ENCODE measurements at places on chromosomes 6 and 20. TPM values are rescaled to one million over a fixed set of nuclear protein-coding genes. Genes with fewer than 3 reads are reported as not detected.
A peak's percentile ranks its signal among the peaks of the same experiment; 100 is the strongest.

DNA sequence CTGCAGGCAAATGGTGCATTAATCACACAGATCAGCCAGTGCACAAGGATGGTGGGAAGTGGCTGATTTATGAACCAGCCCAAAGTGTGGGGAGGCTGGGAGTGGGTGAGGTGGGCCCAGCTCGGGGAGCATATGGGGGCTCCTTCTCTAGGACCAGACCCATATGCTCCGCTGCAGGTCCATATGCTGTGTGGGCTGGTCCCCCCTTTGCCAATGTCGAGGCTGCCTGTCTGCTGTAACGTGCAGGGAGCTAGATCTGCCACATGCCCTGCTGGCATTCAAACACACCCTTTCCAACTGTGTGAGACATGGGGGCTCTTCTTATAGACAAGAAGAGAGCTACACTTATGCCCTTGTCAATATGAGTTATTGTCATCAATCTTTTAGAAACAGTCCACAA, 566.3 kb downstream of the DHX35 start:
- no peaks in the 10 kb centered on the region for H3K36me3 ChIP-seq
- DNase-seq = no peak
- H3K27ac ChIP-seq = no peak overlapping the region
- no peak overlapping the region for H3K4me3 ChIP-seq
- peaks cover 62% of the 10 kb centered on the region for H3K4me1 ChIP-seq

GRCh38 chr20:16175322-16175961, 397.8 kb downstream of the KIF16B start:
- H3K27me3 ChIP-seq = no peaks in the 10 kb centered on the region
- no peaks in the 10 kb centered on the region for H3K36me3 ChIP-seq
- H3K4me1 ChIP-seq = no peaks in the 10 kb centered on the region
- no peak overlapping the region for H3K27ac ChIP-seq
- no peak for DNase-seq
- H3K4me3 ChIP-seq = no peak overlapping the region

ATP9A gene
- 0.04 TPM for total RNA-seq

- no peak overlapping the region for H3K4me3 ChIP-seq
- no peaks in the 10 kb centered on the region for H3K27me3 ChIP-seq
- peak; percentile 86 for DNase-seq
- H3K27ac ChIP-seq = 0 out of 2 replicates have a peak overlapping the region, but pooled peaks have one; percentile 26
- peaks cover 8% of the 10 kb centered on the region for H3K36me3 ChIP-seq
Observed at GRCh38 chr6:116268589-116269293, 11.0 kb downstream of the TSPYL1 start.

DNA sequence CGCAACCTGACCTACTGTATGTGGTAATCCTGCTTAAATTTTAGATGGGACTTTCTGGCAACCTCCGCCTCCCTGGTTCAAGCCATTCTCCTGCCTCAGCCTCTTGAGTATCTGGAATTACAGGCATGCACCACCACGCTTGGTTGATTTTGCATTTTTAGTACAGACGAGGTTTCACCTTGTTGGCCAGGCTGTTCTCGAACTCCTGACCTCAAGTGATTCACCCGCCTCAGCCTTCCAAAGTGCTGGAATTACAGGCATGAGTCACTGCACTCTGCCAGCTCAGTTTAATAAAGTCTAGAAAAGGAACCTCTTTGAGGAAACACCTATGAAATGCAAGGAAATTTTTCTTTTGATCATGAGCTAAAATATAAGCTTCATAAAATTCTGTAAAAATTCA, 9.0 kb upstream of the PLCB4 start:
- H3K4me1 ChIP-seq = no peaks in the 10 kb centered on the region
- no peak overlapping the region for H3K27ac ChIP-seq
- no peaks in the 10 kb centered on the region for H3K27me3 ChIP-seq

GRCh38 chr20:10531848-10532247, 96.7 kb downstream of the SLX4IP start:
- no peaks in the 10 kb centered on the region for H3K36me3 ChIP-seq
- DNase-seq = no peak
- H3K4me3 ChIP-seq = no peak overlapping the region
- no peaks in the 10 kb centered on the region for H3K27me3 ChIP-seq
- no peak overlapping the region for H3K27ac ChIP-seq

DNA sequence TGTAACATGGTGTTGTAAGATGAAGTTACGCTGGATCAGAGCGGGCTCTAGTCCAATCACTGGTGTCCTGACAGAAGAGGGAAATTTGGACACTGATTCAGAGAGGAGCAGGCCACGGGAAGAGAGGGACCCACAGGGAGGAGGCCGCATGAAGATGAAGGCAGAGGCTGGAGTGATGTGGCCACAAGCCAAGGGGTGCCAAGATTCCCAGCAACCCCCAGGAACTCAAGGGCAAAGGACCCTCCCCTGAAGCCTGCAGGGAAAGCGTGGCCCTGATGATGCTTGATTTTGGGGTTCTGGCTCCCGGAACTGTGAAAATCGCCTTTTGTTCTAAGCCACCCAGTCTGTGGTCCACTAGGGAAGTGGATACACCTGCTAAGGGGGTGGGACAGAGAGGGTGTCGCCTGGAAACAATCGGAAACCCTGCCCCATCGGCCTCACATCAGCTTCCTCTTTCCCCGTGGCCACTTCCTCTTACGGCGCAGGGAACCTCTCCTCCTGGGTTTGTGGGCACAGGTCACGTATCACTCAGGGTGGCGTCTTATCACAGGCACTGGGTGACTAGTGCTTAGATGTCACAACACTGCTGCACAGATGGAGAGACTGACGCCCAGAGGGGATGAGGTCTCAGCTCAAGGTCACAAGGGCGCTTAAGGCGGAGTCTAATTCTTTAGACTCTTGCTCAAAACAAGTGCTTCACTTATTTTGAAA, 58.0 kb downstream of the SULF2 start:
- H3K27me3 ChIP-seq = no peaks in the 10 kb centered on the region
- H3K36me3 ChIP-seq = no peaks in the 10 kb centered on the region
- DNase-seq = peak; percentile 94
- peak overlapping the region; percentile 66 for H3K4me3 ChIP-seq
- H3K27ac ChIP-seq = peak overlapping the region; percentile 86

PRRT1 gene
- total RNA-seq = 0.75 TPM

GRCh38 chr6:90288404-90288803, 8.2 kb downstream of the BACH2 start:
- no peak for DNase-seq
- H3K4me3 ChIP-seq = no peak overlapping the region
- H3K36me3 ChIP-seq = no peaks in the 10 kb centered on the region
- H3K27ac ChIP-seq = no peak overlapping the region
- H3K27me3 ChIP-seq = no peaks in the 10 kb centered on the region

ARMH2 gene
- total RNA-seq = not detected

GRCh38 chr20:17678295-17678694, 3.7 kb downstream of the RRBP1 start:
- no peak overlapping the region for H3K27ac ChIP-seq
- no peak for DNase-seq
- no peaks in the 10 kb centered on the region for H3K27me3 ChIP-seq
- H3K4me3 ChIP-seq = no peak overlapping the region

OR12D3 gene
- not detected for total RNA-seq

DNA sequence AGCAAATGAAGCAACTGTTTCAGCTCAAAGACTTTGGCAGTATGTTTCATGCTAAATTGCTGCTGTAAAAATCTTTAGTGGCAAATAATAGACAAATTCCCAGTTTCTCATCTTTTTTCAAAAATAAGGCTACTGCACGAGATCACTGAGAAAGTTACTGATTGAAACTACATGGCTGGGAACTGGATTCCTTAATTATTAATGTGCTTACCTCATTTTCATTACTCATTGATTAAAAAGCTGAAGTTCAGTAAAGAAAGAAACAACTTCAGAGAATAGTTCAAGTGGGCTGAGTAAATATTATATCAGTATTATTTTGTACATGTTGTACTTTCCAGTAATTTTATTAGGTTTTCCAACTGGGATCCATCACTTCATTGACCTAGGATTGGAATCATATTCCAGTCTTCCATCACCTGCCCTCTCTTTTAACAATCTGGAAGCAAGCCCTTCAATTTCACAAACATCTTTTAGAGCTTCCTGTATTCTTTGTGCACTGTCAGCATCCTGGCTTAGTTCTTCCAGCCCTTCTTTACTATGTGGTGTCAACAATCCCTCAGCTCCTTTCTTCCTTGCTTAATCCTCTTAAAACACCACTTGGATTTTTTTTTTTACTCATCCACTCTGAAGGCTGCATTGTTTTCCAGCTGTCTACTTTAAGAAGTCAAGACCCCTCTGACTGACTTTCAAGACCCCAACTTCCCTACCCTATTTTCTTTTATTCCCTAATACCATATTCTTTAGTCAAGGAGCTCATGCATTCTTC, 4.3 kb downstream of the MEI4 start:
- no peak for DNase-seq
- no peaks in the 10 kb centered on the region for H3K4me1 ChIP-seq
- no peaks in the 10 kb centered on the region for H3K27me3 ChIP-seq
- no peaks in the 10 kb centered on the region for H3K36me3 ChIP-seq
- no peak overlapping the region for H3K4me3 ChIP-seq

DNA sequence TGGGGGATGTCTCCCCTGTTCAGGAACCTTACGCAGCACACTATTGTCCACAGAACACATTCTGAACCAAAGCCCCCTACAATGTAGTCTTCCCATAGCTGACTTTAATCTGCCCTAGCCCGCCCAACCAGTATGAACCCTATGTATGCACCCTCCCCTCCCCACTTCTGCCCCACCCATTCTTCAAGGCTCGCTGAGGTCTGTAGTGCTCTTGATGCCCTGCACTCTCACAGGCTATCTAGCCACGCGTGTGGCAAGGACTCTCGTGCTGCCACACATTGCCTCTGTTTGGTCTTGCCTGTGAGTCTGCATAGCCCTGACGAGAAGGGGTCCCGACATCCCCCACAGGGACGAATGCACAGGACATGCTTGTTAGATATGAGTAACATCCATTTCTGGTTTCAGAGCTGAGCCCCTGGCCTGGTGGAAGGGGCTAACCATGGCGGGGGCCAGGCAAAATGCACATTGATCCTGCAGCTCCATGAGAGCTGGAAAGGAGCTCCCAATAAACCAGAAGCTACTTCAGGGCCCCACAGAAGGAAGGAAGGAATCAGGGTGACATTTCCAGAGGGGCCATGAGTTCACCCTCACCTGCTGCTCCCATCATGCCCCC, 22.6 kb downstream of the MOCS1 start:
- no peak overlapping the region for H3K4me3 ChIP-seq
- no peaks in the 10 kb centered on the region for H3K4me1 ChIP-seq
- no peak for DNase-seq
- H3K36me3 ChIP-seq = no peaks in the 10 kb centered on the region

GRCh38 chr20:45300961-45301360, 5.7 kb upstream of the RBPJL start:
- H3K36me3 ChIP-seq = no peaks in the 10 kb centered on the region
- H3K4me3 ChIP-seq = no peak overlapping the region
- no peaks in the 10 kb centered on the region for H3K4me1 ChIP-seq
- peak; percentile 80 for DNase-seq
- H3K27me3 ChIP-seq = no peaks in the 10 kb centered on the region

GSTA2 gene
- not detected for total RNA-seq

- no peaks in the 10 kb centered on the region for H3K27me3 ChIP-seq
- H3K4me3 ChIP-seq = peak overlapping the region; percentile 66
- peak; percentile 93 for DNase-seq
- H3K27ac ChIP-seq = peak overlapping the region; percentile 100
Observed at GRCh38 chr6:149468179-149468578, 16.6 kb downstream of the ZC3H12D start.

- DNase-seq = no peak
- H3K4me1 ChIP-seq = peaks cover 49% of the 10 kb centered on the region
Observed at GRCh38 chr6:151374036-151374683, 17.2 kb downstream of the ZBTB2 start.

DNA sequence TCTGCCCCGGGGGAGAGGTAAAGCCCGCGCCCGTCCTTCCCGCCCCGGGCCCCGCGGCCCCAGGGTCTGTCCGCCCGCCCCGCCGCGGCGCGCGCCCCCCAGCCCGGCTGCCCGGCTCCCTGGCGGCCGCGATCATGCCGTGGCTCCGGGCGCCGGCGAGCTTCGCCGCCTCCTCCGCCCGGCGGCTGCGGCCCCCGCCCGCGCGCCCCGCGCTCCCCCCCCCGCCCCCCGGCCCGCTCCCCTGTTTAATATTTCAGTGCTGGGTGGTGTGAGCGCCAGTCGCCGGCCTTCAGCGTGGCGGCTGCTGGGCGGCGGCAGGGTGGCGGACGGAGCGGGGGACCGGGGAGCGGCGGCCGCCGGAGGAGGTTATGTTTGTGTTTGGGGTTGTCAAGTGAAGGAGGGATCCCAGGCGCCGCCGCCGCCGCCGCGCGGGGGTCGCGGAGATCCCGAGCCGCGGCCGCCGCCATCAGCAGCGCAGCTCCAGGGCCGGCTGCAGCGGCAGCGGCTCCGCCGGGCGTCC, at the start of gene HIVEP1:
HIVEP1 (plus strand) TSS at position 275 of the 520 bp plus-strand sequence. CDS start 3,317 bp downstream, outside the sequence.
- peak within 1 kb of the TSS; percentile 37 for H3K27ac ChIP-seq
- peak within 1 kb of the TSS; percentile 92 for H3K4me3 ChIP-seq
- no peaks in the 10 kb centered on the region for H3K27me3 ChIP-seq
- peaks cover 30% of the 10 kb centered on the region for H3K36me3 ChIP-seq

- no peaks in the 10 kb centered on the region for H3K27me3 ChIP-seq
- H3K4me1 ChIP-seq = peaks cover 17% of the 10 kb centered on the region
- DNase-seq = no peak
- no peaks in the 10 kb centered on the region for H3K36me3 ChIP-seq
Observed at GRCh38 chr6:108588586-108588985, 27.9 kb downstream of the FOXO3 start.

- H3K4me3 ChIP-seq = no peak overlapping the region
- peaks cover 6% of the 10 kb centered on the region for H3K4me1 ChIP-seq
Observed at GRCh38 chr6:146312608-146313007, 231.0 kb upstream of the RAB32 start.

DNA sequence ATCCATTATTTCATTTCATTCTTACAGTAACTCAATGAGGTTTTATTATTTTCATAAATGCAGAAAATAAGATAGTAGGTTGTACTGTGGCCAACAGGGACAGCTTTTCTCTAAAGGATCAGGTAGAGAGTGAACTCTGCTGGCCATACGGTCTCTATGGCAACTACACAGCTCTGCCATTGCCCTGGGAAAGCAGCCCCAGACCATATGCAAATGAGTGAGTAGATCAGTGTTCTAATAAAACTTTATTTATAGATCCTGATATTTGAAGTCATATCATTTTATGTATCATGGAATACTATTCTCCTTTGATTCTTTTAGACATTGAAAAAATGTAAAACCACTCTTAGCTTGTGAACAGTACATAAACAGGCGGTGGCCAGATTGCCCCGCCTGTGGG, 192.5 kb upstream of the RREB1 start:
- no peaks in the 10 kb centered on the region for H3K36me3 ChIP-seq
- H3K4me3 ChIP-seq = no peak overlapping the region
- H3K27ac ChIP-seq = no peak overlapping the region
- H3K27me3 ChIP-seq = no peaks in the 10 kb centered on the region
- H3K4me1 ChIP-seq = peaks cover 5% of the 10 kb centered on the region

- DNase-seq = no peak
- no peaks in the 10 kb centered on the region for H3K4me1 ChIP-seq
- H3K27ac ChIP-seq = no peak overlapping the region
- no peaks in the 10 kb centered on the region for H3K36me3 ChIP-seq
- no peaks in the 10 kb centered on the region for H3K27me3 ChIP-seq
Observed at GRCh38 chr20:59217794-59218280, 54.2 kb downstream of the ZNF831 start.

DNA sequence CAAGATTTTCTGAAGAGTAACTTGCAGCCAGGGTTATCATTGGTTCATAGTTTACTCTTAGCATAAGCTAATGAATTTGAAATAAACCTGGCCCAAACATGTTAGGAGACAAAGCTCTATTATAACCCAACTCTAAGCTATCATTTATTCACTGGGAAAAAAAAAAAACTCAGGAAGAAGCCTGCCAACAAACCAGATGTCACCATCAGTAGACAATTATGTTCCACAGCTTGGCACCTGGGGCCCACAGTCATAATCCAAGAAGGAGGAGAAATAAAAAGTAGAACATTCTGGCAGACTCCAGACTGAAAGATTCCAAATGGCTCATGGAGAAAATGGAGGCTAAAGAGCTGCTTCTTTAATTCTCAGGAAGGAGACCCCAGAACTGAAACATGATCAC, 100.0 kb upstream of the CNR1 start:
- no peaks in the 10 kb centered on the region for H3K36me3 ChIP-seq
- H3K27me3 ChIP-seq = no peaks in the 10 kb centered on the region
- no peak for DNase-seq

PRKN gene
- not detected for total RNA-seq

FAM217A gene
- not detected for total RNA-seq
